Placental epithelial cell (primary cell): ENCODE measurements at places on chromosomes 12 and 14. TPM values are rescaled to one million over a fixed set of nuclear protein-coding genes. Genes with fewer than 3 reads are reported as not detected.

Gene PSMC6
- total RNA-seq, result 80.9 and 86.9 TPM in 2 replicates

Gene CDKL1
- total RNA-seq, result 1.2 and 1.6 TPM in 2 replicates

Gene SLC38A4
- 0.33 TPM in 1 of 2 replicates, not detected in the other for total RNA-seq

Gene WNT1
- 0.11 TPM in 1 of 2 replicates, not detected in the other for total RNA-seq

Gene CLEC14A
- not detected in 2 replicates for total RNA-seq

Gene CLEC2A
- 0.22 TPM in 1 of 2 replicates, not detected in the other for total RNA-seq
